ENCODE measurements at places on chromosomes 5 and 9.

- no peak for DNase-seq
These were observed 68.8 kb downstream of the NTRK2 start for GRCh38 chr9:84738353-84738752.

GRCh38 chr9:98262056-98262455, 6.6 kb upstream of the TBC1D2 start:
- DNase-seq = no peak

- DNase-seq = no peak
These were observed 25.4 kb downstream of the HRH2 start for GRCh38 chr5:175683231-175683630.

- no peak for DNase-seq
These were observed 60.0 kb upstream of the IRX1 start for GRCh38 chr5:3535414-3536211.

DNA sequence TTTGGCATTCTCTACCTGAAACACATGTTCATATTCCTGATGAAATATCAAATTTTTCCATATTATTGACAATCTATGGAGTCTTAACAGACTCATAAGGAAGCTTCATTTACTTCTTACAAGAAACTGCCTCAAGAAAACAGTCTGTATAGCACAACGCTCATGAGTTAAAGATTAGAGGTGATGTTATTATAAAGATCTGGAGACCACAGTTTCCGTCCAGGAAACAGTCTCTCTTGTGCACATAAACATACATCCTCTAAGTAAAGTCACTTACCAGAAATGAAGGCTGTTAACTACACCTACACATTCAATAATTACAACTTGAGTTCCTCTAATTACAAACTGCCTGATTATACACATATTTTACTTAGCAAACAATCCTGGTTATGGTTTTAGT, 86.9 kb downstream of the RAPGEF6 start:
- no peak for DNase-seq

DNA sequence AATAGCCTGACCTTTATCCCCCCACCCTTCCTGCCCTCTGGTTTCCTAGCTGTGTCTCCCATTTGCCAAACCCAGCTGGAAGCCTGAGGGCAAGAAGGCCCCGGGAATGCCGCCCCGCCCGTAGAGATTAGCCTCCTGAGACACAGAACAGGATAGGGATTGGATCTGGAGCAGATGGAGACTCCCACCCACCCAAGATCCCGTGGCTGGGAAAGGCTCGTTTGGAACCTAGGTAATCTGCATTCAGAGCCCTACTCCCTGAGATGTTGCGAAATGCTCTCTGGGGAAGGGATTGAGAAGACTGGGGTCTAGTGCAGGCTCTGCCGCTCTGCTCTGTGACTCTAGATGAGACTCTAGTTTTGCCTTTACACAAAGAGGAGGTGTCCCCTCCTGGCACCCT, 10.9 kb downstream of the AQP3 start:
- no peak for DNase-seq

DNA sequence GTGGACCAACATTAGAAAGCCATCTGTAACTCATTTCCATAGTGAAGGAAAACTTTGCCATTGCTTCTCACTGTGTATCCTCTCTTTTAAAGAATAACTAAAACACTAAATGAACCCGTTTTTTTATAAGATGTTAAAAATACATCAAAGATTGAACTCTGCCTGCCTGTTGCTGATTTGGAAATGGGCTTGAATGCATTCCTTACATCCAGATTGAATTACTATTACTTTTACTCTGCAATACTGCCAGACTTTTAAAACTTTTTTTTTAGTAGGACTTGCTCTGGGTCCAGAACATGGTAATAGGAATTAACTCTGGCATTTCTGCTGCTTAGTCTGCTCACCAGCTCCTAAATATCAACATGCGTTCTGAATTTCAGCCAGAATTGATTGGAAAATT, 176.8 kb upstream of the PAPPA start:
- no peak for DNase-seq

DNA sequence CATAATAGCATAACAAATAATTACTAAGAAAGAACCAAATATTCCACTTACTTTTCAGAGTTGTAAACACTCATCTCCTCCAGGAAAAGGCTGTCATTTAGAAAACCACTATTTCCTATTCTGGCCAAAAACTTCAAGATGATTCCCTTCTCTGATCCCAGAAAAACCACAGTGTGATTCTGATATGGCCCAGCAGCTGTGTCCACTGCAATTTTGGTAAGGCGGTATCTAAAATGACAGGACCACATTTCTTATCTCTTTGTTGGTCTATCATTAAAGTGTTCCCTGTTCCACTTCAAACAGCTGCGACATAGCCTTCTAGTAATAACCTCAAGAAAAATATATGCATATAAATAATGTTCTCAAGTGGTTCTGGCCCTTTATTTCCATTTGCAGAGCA, 96.1 kb downstream of the SEMA6A start:
- no peak for DNase-seq

- DNase-seq = no peak
These were observed 42.7 kb downstream of the NKD2 start for GRCh38 chr5:1051366-1051720.

- no peak for DNase-seq
These were observed 14.7 kb downstream of the MAN2A1 start for GRCh38 chr5:109704282-109704952.

- DNase-seq = peak; percentile 48
These were observed 222.6 kb downstream of the MEF2C start for GRCh38 chr5:88660264-88660946.

DNA sequence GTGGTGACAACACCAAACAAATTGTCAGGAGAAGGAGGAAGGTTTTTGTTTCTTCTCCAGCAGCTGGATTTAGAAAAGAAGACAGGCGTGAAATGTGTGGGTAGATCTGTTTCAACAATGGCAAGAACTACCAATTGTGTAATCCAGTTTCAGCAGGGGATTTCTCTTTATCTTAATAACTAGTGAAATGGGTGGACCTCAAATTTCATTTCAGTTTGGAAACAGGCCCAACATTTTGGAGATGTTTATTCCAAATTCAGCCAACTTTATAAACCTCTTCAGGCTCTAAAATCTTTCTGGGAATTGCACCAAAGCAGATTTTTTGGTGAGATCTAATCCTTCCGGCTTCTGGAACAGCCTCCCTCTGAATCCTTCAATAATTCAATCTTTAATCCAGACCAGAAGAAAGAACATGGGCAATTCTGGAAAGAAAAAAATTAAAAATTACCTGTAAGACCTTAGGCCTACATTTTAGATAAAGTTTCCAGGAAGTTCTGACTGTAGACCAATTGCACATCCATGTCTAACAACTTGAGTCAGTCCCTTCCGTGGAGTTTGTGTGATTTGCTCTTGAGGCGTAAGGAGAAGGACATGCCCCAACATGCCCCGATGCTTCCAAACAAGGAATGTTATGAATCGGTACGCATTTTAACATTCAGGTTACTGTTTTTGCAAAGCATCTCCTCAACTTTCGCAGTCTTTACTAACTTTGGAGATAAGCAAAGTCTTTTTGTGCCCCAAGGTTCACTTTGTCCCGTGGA, 423.6 kb downstream of the IRX1 start:
- no peak for DNase-seq

- DNase-seq = no peak
These were observed 307.1 kb downstream of the ENC1 start for GRCh38 chr5:74333430-74333829.

DNA sequence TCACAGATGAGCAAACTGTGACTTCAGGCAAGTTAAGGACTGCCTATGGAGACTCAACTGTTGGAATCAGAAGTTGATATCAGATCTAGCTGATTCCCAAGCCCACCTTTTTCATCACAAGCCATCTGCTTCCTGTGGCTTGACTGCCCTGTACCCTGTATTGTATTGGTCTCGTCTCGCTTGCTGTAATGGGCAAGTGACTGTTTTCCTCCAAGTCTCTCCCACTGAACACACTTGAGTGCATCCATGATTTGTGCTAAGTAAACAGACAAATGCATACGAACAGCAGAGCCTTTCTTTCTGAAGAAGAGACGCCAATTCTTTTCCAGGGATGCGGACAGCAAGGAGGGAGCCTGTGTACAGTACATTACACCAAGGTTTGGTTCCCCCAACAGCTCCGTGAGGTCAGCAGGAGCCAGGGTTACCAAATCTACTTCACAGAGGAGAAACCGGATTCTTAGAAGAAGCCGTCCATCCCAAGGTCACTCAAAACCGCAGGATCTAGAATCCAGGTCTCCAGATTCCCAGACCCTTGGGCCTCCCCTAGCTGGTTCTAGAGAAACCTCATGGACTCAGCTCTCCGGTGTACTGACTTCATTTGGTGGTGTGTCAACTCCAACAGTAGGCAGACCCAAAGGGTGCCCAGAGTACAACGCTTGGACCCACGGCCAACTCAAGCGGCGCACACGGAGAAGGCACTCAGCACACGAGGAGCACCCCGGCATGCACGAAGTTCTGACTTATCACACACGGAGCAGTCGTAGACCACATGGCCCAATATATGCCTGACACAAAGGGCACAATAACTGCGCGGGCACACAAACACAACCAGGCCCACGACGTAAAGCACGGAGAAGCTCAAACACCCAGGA, 1.1 kb downstream of the BAG1 start:
- DNase-seq = peak; percentile 15

DNA sequence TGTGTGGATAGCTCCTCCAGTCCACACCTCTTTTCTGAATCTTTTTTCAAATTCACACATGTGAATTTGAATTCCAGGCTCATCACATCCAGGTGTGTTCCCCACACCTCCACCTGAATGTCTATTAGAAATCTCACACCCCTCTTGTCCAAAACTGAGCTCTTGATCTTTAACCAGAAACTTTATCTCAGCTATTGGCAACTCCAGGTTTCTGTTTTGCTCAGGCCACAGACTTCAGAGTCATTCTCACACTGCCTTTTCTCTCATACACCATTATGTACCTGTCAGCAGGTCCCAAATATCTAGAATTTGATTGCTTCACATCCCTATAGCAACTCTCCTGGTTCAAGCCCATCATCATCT, 11.6 kb downstream of the NIPSNAP3B start:
- DNase-seq = no peak

GRCh38 chr5:121273833-121274433, 577.7 kb upstream of the FTMT start:
- DNase-seq = peak; percentile 92

- no peak for DNase-seq
These were observed 192.1 kb upstream of the TRIM32 start for GRCh38 chr9:116494815-116495634.

DNA sequence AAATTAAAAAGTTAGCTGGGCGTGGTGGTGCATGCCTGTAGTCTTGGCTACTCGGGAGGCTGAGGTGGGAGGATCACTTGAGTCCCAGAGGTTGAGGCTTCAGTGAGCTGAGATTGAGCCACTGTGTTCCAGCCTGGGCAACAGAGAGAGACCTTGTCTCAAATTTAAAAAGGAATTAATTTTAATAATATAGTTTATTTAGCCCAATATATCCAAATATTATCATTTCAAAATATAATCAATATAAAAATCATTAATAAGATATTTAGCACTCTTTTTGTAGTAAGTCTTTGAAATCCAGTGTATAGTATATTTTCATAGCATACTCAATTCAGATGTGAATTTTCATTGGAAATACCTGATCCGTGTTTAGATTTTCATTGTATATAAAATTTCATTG, 43.2 kb upstream of the ORM1 start:
- DNase-seq = no peak

DNA sequence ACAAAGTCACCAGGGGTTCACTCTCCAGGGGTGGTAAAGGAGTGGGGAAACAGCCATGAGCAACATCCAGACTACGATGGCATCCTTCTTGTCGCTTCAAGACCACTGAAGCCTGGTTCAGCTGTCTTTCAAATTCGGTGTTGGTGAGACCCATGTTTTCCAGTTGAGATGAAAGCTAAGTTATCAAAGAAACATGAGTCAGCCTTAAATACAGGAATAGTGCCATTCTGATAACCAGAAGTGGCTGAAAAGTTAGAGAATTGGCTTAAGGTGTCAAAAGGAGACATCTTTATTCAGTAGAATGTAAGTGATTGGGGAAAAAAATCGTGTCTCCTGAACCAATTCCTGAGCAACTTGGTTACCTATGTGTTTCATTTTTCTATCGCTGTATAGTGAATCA, 7.0 kb upstream of the CARD19 start:
- no peak for DNase-seq

DNA sequence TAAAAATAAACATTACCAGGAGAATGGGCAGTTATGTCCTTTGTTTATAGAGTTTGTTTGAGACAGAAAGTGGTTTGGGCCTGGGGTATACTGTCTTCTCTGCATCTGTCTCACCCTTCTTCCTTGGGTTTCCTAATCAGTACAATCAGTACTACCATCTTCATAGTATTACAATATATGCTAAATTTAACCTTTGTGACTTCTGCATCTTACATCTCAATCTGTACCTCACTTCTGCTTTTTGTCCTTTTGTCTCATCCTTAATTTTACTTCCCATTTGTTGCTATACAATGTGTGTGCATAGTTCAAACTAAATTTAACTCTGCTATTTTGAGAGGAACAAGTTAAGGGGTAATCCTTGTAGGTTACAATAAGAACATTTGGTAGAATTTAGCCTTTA, 19.6 kb downstream of the FBXO38 start:
- no peak for DNase-seq

DNA sequence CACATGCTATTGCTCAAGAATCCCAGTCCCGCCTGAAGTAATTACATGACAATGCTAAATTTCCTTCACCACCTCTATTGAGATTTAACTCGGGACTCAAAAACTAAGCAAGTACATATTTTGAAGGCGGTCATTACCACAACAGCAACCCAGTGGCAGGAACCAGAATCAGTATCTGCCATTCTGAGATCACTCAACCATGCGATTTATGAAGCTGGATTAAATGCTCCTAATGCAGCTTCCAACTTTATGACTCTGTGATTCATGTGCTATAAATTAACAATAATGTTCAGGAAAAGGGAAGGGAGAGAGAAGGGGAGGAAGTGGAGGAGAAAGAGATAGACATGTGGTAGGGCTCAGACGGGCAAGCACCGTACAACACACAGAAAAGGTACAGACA, 194.7 kb downstream of the DNAH5 start:
- DNase-seq = peak; percentile 7

GRCh38 chr5:168654211-168654721, 75.1 kb upstream of the PANK3 start:
- DNase-seq = peak; percentile 75

DNA sequence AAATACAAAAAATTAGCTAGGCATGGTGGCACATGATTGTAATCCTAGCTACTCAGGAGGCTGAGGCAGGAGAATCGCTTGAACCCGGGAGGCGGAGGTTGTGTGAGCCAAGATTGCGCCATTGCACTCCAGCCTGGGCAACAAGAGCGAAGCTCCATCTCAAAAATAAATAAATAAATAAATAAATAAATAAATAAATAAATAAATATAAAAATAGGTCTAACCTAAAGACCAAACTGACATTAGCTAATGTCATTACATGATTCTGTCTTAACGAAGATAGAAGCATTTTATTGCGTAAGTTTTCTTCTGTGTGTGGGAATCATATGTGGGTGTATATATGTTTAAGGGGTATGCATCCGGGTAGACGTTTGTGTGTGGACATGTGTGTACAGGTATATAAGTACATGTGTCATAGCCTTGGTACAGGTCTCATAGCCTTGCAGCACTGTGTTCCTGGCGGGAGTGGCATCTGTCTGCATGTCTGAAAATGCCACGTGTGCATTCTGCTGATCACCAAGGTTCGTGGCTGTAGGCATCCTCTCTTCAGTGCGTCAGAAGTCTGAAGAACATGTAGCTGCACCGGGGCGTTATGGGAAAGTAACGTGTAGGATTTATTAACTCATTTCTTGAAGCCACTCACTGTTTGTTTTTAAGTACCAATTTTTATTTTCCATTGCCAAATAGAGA, 298.1 kb downstream of the NR3C1 start:
- DNase-seq = no peak

GRCh38 chr5:107713228-107713627, 42.5 kb upstream of the EFNA5 start:
- no peak for DNase-seq

Measured in fibroblast of skin of right biceps (primary cell).